ENCODE measurements at places on chromosomes 12 and 14. TPM values are rescaled to one million over a fixed set of nuclear protein-coding genes. Genes with fewer than 3 reads are reported as not detected.

Gene TSHR
- total RNA-seq: not detected

GRCh38 chr12:129771238-129771637 lies 132.6 kb downstream of the TMEM132D start:
- no peak for DNase-seq

DNA sequence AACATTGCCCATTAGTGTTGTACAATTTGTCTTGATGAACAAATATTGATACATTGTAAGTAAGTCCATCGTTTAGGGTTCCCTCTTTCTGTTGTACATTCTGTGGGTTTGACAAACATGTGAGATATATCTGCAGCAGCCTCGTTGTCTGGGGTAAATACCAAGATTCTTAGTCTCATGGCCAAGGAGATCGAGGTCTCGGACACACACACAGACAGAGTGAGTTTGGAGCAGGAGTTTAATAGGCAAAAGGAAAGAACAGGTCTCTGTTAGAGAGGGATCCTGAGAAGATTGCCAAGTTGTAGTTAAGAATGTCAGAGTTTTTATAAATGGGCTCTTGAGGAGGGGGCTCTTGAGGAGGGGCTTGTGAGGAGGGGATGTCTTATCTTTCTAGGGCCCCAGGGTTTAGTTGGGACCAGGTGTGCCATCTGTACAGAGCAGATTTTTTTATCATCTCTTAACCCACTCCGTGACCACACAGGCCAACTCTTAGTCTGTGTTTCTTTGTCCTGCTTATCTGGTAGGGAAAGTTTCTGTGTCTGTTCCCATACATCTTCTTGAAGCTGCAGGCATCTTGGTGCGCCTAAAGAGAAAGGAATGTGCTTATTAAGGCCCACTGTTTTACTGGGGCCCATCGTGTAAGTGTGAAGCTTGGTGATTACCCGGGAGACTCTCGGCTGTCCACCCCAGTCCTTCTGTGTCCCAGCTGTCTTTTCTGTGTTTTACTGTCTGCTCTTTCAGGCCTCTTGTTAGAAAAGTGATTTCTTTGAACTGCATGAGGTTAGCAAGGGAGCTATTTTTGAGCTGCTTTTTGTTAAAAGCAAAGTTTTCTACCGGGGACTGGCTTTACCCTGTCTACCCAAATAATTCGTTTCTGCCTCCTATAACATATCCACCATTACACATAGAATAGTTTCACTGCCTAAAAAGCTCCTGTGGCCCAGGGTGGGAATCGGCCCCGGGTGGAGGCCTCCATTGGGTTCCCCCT lies 22.4 kb upstream of the CLEC2D start:
- peak; percentile 10 for DNase-seq

- no peak for DNase-seq
These were observed 3.1 kb upstream of the TXNRD1 start for GRCh38 chr12:104212516-104212915.

Gene C14orf39
- not detected for total RNA-seq

DNA sequence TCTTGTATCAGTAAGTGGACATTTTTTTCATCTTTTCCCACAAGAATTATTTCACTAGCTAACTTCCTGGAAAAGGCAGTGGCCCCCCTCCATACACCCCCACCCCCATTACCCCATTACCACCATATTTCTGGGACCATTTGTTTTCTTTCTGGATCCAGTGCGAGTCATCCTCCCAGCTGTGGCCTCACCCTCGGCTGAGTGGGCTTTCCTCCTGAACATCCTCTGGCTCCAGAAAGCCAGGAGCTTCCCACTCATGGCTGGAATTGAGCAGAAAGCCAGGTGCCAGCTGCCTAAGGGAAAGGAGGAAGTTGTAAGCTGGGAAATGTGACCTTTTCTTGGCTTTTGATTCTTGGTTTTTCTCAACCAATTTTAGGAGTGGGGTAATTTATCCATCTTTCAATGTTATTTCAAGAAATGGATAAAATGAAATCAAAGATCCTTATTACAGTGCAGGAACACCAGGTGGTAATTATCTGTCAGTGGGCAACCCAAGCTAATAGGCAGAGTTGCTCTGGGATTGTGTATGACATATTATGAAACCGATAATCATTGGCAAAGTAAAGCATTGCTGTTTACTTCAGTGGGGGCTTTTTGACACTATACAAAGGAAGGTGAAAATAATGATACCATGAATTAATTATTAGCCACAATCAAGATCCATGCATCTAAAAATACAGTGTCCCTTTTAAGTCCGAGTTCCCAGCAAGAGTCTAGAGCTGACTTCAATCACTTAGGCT lies 124.6 kb downstream of the KICS2 start:
- DNase-seq: no peak

Gene CDC42BPB
- 73.7 TPM for total RNA-seq

Gene ANKS1B
- 0.27 TPM for total RNA-seq

DNA sequence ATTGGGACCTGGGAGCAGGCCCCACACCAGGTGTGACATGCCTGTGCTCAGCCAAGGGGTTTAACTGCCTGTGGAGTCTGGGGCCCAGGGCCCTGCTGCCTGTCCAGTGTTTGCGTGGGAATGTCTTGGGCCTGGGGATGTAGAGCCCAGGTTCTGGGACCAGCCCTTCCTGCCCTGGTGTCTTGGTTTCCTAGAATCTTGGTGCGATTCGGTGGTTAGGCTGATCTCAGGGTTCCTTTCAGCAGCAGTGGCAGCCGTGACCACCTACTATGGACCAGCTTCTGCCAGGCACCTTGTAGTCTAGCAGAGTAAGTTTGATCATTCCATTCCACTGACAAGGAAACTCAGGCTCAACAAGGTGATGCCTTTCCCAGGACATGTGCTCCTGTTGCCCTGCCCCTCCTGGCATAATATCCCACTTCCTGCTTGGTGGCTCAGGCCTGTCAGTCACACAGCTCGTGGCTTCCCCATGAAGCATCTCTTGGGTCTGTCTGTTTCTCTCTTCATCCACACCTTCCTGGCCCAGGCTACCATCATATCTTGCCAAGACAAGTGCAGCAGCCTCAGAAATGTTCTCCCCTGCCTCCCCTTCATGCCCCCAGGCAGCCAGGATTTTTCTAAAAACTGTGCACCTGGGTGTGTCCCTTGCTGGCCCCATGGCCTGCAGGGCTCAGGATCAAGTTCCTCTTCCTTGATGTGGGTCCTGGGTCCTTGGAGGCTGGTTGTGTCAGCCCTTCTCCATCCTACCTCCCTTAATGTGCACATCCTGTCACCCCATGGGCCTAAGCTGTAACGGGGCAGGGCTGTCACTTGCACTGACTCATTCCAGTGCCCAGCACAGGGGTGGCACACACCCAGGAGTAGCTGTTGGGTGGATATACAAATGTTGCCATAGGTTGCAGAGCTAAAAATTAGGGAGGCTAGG lies 101.6 kb downstream of the SLC25A47 start:
- DNase-seq: no peak

DNA sequence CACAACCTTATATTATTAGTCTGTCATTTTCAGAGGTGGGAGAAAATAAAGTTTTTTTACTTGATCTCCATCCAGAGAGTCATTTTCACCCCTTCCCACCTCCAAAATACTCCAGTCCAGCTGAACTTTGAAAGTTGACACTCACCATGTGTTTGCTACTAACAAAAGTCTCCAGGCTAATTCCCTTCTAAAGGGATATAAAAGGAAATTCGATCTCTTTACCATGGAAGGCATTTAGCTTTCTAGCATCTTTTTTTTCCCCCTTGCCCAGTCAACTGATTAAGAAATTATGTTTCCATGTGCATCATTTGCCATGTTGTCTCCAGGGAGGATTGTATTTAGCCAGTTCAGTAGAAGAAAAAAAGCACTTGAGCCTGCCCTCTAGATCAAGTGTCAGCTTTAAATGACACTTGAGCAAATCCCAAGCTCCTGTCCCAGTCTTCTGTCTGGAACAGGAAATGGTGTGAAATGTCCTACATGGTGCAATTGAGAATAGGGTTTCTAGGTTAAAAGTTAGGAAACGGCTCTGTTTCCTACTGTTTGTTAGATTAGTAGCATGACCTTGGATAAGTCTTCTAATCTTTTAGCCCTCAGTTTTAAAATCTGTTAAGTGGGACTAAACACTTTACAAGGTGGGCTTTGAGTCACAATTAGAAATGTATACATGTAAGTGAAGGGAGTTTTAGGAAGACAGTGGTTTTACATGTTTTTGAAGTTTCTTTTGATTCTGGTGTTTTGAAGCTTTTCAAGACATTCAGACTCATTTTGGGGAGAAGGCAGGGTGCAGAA lies 67.2 kb downstream of the GNS start:
- no peak for DNase-seq

- peak; percentile 36 for DNase-seq
These were observed 52.3 kb downstream of the TSPAN9 start for GRCh38 chr12:3129301-3130056.

Gene B3GNT4
- total RNA-seq: not detected

- no peak for DNase-seq
These were observed 13.2 kb downstream of the CPNE8 start for GRCh38 chr12:38892087-38892786.

GRCh38 chr14:77124345-77125280 lies 17.0 kb downstream of the ZDHHC22 start:
- peak; percentile 4 for DNase-seq

Gene TGFB3
- total RNA-seq: 5.5 TPM

GRCh38 chr12:112130441-112130998 lies 5.2 kb downstream of the TRAFD1 start:
- DNase-seq: peak; percentile 7

DNA sequence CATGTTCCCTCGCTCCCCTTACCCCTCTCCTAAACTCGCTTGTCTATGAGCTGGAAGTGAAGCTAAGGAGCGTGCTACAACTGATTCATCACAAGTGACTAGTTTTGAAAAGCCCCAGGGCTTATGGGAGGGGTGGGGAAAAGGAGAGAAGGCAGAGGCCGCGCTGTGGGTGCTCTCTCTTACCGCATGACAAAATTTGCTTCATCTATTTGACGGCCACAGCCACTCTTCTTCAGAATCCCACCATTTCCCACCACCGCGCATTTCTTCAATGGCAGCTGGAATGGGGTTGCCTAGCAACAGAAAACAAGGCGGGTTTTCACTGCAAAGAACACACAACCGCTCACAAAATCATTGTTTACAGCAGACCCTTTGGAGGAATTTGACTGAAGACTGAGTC lies 79.4 kb downstream of the ST8SIA1 start:
- DNase-seq: no peak

DNA sequence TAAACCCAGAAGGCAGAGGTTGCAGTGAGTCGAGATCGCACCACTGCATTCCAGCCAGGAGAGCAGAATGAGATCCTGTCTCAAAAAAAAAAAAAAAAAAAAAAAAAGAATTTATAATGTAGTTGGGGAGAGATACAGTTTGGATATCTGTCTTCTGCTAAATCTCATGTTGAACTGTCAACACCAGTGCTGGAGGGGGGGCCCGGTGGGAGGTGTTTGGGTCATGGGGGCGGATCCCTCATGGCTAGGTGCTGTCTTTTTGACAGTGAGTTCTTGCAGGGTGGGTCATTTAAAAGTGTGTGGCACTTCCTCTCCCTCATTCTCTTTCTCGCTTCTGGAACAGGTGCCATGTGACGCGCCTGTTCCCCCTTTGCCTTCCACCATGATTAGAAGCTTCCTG lies 32.8 kb downstream of the CLIP1 start:
- no peak for DNase-seq

DNA sequence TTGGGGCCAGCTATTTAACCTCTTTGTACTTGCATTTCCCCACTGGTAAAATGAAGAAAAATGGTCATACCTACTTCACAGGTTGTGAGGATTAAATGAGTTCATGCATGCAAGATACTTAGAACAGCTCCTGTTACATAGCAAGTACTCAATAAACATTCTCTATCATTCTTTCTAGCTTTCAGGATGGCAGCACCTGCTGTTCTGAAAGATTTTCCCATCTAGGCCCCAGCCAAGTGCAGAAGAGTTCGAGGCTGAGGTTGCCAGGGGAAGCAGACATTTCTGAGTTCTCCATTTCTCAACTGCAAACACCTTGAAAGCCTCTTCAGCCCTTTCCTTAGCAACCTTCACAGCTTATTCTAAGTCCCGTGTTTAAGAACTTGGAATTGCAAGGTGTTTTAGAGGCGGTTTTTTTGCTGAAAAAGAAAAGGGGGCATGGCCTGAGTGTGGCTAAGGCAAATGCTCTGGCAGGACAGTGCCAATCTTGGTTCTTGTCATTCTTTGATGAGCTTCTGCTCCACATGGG lies 73.0 kb upstream of the PRMT8 start:
- no peak for DNase-seq

GRCh38 chr12:27355979-27356378 lies 23.3 kb downstream of the BMAL2 start:
- no peak for DNase-seq

DNA sequence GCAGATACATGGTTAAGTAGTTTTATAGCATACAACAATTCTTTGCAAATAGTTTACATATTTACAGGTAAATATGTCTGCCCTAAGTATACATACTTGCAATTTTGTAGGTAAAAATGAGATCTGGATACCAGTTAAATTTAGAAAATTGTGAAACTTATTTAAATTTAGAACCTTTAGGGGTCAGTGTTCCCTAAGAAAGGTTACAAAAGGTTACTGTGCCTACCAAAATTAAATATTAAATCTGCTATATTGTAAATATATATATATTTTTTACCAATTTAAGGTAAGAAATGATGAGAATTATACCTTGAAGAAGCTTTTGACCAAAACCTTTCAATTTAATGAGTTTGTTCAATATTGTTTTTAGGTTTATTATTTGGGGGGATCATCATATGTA lies 54.0 kb downstream of the MIPOL1 start:
- no peak for DNase-seq

Gene SLC35E3
- 17.0 TPM for total RNA-seq

GRCh38 chr14:75578102-75578785 lies at the start of gene FLVCR2:
Gene FLVCR2, plus strand, starts transcription at chr14:75578620. Its CDS starts 353 bp downstream, at chr14:75578973.
- peak; percentile 41 for DNase-seq

DNA sequence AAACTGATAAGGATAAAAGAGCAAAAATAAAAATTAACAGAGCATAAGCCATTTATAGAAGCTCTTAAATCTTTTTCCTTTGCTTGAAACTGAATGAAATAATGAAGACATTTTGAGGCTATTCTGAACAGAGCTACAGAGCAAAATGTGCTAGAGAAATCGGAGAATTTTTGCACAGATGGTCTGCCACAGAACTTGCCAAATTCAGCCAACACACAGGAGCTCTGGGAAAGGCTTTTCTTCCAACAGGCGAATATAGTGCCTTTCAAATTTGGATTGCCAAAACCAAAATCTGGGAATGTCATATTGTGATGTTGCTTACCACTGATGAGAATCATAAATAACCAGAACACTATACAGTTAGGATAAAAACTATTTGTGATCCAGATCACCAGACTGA lies 406.3 kb downstream of the RPL10L start:
- no peak for DNase-seq

DNA sequence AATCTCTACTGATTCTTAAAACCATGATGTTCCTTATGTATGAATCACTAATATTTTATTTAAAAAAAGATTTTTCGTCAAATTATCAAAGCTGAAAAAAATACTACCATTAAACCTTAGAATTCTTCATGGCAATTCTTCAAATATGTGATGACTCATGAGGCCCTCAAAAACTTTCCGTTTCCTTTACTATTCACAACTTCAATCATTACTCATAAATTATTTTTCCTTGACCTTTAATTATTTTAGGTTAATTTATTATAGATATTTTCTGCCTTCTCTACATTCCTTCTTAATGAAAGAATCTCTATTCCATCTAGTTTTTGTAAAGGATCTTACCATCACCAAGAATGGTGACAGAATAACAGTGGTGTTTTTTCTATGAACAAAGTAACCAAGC lies 162.1 kb upstream of the SOX5 start:
- no peak for DNase-seq

- DNase-seq: no peak
These were observed 86.2 kb upstream of the DCD start for GRCh38 chr12:54734196-54734950.

GRCh38 chr14:64692986-64693809 lies 11.0 kb upstream of the PLEKHG3 start:
- no peak for DNase-seq

Gene KLHL33
- total RNA-seq: not detected

Data from HFFc6 (cell line).